ENCODE measurements at places on chromosomes 5 and 9.

DNA sequence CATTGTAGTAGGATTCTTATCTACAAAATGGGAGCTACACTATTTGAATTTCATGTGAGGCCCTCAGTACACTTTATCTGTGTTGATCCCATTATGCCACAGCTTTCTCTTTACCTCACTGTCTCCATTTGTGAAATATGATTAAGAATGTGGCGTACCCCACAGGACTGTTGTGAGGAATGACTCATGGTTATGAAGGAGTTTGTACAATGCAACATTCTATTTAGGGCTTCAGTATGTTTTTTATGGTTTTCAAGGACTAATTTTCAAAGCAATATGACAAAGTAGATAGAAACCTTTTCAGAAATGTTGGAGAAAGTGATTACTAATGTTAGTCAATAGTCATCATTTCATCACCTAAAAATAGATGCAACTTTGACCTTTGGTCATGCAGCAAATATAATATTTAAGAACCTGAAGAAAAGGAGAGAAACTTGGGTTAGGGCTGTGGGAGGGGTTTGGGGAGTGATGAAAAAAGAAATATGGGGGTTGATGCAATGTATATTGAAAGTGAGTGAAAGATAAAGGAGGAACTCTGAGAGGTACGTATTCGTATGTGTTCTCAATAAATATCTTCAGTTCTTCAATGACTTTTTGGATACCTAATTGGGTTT, 53.7 kb upstream of the PIP5K1B start:
- no peak for DNase-seq

DNA sequence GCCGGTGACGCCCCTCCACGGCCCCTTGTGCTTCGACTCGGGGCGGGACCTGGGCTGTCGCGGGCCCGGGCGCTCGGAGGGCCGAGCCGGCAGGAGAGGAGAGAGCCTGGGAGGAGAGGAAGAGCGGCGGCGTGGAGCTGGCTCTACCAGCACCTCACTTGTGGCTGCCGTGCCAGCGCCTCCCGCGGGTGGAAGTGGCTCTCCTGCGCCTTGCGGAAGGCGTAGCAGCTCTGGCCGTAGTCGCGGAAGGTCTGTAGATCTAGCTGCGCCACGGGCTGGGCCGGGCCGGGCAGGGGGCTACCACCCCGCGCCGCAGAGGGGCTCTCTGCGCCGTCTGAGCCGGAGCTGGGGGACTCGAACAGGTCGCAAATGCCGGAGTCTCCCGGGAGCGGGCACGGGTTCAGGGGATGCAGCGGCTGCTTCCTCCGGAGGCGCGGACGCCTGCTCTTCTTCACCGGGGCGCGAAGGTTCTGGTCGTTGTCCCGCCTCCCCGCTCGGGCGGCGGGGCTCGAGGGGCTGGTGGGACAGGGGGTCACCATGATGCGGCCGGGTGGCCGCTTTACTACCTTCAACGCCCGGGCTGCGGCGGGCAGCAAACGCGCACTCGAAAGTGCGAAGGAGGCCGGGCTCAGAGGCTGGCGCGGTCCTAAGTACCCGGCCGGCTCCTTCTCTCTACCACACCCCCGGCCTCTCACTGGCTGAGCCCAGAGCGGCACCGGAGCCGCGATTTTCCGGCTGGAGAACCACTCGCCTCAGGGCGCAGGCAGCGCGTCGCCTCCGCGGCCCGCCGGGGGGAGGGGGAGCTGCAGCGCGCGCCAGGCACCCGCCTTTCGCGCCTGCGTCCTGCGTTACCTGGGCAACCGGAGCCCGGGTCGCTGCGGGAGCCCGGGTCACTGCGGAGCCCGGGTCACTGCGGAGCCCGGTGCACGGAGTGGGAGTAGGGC, at the start of gene CCNO:
Gene CCNO (minus strand): TSS at position 624 of the 944 bp plus-strand sequence. CDS start 85 bp downstream, at position 539.
- DNase-seq, result peak; percentile 35

DNA sequence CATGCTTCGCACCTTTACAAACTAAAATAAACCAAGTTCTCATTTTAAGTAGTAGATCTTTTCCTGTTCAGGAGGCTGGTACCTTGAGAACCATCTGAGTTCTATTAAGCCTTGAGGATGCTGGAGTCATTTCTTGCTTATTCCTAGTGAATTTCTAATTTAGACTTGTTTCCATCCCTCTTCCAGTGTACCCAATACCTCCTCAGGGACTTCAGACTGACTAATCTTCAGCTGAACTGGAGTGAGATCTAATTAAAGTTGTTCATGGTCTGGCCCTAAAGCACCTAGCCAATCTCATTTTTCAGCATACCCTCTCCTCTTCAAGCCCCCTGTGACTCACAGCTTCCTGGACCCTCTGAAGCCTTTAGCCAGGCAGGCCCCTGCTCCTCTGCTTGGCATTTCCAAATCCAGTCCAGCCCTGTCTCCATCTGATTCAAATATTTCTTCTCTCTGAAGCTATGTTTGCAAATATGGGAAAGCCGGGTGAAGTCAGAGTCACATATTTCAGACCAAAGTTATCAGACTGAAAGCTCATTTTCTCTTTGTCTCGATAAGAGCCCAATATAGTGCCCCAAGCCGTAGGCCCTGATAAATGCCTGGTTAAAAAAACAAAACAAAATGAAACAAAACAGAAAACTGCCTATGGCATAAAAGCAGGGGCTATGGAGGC, 19.4 kb upstream of the TNFSF15 start:
- DNase-seq, result no peak

DNA sequence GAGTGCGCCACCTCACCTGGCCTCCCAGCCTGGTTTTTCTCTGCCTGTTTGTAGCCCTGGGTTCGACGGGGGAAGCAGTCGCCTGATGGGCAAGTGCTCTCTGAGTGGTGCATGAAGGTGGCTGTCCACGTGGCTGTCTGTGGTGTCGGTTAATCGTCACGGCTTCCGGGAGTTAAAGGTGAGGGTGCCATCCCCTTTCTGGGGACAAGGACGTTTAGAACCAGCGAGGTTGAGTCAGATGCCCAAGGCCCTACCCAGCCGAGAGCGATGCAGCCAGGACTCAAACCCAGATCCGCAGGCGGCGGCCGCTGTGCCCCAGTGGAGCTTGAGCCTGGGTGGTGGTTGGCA, 47.7 kb downstream of the RXRA start:
- DNase-seq, result no peak

DNA sequence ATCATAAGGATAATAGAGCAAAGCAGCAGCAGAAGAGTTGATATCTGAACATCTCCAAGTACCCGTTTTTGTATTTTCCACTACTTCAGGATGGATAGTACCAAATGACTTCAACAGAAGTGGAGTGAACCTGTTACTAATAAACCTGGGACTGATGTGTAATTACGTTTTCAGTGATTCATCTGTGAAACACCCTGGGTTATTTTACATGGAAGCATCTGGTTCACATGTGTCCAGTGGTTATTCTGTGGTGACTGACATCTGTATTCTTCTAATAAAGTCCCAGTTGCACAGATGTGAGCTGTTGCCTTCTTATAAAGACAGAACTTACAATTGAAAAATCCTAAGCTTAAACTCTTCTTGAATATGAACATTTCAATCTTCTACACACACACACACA, 139.7 kb upstream of the VCAN start:
- DNase-seq, result no peak

- DNase-seq, result no peak
Measured at GRCh38 chr9:98986866-98987651, 43.4 kb downstream of the COL15A1 start.

DNA sequence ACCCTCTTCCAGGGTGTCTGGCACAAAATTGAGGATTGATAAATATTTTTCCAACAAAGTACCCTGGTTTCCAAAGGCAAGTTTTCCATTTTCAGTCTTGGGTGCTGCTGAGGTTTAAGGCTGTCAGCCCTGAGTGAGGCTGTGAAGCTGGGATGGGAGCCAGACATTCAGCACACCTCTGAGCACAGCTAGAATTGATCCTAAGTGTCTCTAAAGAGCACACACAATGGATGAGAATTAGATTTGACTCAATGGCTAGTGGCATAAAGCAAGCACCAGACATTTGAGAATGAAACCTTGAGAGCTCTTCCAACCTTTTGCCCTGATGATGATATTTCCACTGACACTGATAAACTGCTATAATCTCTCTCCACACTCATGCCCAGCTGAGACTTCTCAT, 131.5 kb downstream of the MARCHF11 start:
- no peak for DNase-seq

DNA sequence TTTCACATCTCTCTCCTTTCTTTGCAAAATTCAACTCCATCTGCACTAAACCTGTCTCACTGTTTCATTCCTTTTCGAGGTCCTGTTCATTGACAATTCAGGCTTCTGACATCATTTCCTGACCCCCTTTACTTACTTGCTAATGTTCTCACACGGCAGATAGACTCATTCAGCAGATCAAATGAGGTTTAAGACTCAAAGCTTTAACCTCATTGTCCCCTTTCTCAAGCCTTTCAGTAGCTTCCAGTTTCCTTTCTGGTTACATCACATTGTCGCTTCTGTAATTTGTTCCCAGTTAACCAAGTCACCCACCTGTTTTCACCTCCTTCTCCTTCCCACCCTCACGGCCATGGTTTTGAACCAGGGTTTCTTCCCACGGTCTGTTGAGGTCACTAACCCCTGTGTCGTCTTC, 143.4 kb upstream of the OTULINL start:
- DNase-seq, result no peak

DNA sequence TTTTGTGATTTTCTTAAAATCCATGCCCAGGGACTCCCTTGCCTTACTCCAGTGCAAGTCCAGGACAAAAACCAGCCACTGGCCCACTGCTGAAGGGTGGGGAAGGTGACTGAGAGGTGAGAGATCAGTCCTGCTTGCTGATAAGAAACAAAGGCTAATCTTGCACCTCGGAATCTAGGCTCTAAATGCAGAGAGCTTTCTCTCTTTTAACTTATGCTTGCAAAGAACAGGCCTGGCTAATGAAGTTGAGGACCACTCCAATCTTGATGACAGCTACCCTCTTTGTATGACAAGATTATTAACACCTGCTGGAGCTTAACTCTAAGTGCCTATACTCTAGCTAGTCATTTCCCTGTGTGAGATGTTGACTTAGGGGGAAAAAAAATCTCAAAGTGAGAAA, 8.8 kb downstream of the TLE1 start:
- DNase-seq, result no peak

DNA sequence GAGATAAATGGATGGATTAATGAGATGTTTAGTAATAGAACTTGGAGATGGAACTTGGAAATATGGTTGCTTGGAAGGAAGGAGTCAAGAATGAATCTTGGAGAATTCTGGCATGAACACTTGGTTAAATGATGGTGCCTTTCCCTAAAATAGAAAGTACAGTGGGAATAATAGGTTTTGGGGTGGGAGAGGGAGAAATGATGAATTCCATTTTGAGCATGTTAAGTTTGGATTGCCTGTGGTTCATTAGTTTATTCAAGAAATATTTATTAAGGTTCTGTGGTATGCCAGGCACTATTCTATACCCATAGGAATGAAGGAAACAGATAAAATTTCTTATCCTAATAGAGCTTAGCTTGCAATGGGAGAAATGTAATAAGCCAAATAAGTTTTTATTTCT, 58.4 kb downstream of the PBX3 start:
- DNase-seq, result no peak

DNA sequence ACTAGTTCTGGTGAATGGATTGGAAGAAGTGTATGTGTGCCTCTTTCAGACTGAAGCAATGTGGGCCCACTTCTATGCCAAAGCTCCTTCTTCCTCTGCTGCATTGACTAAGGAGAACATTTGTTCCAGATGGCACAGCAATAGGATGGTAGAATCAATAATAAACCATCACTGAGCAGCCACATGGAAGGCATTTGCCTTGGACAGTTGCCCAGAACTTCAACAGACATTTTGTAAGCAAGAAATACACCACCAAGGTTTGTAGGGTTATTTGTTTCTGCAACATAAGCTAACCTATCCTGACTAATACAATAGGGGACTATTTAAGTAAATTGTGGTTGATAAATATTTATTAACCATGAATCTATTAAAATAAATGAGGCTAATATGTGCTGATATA, 37.7 kb upstream of the CSNK1G3 start:
- no peak for DNase-seq

DNA sequence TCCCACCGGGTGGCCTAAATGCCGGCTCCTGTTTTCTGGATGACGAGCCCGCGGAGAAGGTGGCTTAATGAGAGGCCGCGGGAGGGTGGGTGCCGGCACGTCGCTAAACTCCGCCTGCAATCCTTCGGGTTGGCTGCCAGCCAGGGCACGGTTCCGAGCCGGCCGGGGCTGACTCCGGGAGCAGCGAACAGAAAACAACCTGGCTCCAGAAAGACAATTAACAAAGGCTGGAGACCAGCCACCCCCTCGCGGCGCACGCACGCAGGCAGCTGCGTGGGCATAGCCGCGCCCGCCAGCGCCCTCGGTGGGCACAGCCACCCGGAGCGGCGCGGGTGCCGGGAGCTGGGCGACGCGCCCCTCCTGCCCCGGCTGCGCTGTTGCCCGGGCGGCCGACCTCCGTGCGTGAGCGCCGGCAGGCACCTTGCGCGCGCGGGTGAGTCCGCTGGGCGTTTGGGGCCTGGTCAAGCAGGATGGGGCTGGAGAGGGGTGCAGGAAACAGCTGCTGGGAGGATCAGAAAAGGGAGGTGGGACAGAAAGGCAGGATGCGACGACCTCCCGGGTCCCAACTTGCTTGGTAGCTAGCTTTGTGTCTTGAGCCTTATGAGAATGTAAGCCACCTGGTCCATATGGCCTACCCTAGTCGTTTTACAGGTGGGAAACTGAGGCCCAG, at the start of gene ARHGEF37:
Gene ARHGEF37 (plus strand): TSS at position 307 of the 670 bp plus-strand sequence. CDS start 16,272 bp downstream, outside the sequence.
- peak; percentile 81 for DNase-seq

DNA sequence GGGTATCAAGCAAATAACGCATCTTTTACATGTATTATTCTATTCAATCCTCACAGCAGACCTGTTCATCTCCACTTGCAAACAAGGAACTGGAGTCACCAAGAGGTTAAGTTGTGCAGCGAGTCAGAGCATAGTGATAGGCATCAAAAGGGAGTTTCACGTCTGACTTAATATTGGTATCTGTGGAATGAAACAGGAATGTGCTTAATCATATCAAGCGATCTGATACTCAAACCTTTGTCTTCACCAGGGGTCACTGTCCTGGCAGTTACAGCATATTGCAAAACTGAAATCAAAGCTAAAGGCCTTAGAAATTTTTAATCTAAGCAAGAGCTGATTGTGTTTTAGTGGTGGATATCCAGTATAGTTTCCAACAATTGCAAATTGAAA, 271.6 kb downstream of the PLK2 start:
- DNase-seq, result no peak
